ENCODE measurements at places on chromosomes 6 and 20. TPM values are rescaled to one million over a fixed set of nuclear protein-coding genes. Genes with fewer than 3 reads are reported as not detected.
A peak's percentile ranks its signal among the peaks of the same experiment; 100 is the strongest.

BMP6 gene
- 221 TPM for total RNA-seq

RSPH4A gene
- 0.18 TPM for total RNA-seq

TPBG gene
- 9.0 TPM for total RNA-seq

ADGRB3 gene
- not detected for total RNA-seq

OLIG3 gene
- total RNA-seq: not detected

CRNKL1 gene
- 20.6 TPM for total RNA-seq

FANCE gene
- 12.7 TPM for total RNA-seq

FAM83C gene
- total RNA-seq: not detected

GMPR gene
- total RNA-seq: 36.3 TPM

TMEM200A gene
- total RNA-seq: 0.74 TPM

GRCh38 chr6:89081129-89081422 lies 525 bp downstream of the PNRC1 start:
- DNase-seq: no peak

DNA sequence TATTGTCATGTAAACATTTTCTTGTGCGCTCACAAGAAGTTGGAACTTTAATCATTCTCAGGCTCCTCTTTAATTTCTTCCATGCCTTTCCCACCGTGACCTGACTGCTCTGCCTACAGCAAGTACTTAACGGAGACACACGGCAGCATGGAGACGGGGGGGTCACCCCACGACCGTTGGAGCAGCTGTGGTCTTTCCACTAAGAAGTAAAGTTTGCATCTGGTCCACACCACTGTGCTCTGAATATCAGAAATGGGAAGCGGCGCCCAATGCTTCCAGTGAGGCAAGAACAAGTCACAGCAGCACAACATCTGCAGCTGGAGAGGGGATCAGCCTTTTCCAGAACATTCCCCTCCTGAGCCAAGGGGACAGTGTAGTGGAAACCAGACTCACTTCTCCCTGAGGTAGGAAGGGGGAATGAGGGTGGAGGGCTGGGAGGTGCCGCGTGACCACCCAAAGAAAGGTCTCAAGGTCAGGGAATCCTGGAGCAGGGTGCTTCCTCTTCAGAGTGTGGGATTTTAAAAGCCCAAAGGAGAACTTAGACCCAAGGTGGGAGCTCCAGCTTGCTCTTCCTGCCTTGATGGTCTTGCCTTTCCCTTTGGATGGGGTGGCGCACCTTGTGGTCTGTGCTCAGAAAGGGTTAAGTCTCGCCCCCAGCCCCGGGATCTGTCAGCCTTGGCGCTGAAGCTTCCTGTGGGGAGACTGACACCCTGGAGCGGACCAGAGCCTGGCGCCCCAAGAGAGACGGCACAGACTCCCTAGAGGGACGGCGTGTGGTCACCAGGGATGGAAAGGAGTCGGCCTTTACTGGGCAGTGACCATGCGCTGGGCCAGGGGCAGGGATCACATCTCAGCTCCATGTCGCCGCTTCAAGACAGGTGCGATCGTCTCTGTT lies 25.6 kb upstream of the SMOC2 start:
- no peak for DNase-seq

DNA sequence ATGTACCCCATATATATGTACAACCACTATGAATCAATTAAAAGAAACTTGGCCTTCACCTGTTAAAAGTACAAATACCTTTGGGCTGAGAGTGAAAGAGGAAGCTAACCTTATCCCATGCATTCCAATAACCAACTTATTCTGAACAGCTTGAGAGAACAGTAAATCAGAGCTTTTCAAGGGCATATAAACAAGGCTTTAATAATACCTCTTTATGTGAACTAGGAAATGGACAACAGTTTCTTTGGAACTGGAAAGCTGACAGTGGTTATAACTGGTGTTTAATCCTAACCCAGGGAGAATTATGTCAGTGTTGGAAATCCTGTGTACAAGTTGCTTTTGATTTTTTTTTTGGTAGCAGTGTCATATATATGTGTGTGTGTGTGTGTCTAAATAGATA lies 170.5 kb downstream of the TFAP2B start:
- DNase-seq: no peak

GRCh38 chr6:146441907-146442306 lies 101.7 kb upstream of the RAB32 start:
- DNase-seq: no peak

DNA sequence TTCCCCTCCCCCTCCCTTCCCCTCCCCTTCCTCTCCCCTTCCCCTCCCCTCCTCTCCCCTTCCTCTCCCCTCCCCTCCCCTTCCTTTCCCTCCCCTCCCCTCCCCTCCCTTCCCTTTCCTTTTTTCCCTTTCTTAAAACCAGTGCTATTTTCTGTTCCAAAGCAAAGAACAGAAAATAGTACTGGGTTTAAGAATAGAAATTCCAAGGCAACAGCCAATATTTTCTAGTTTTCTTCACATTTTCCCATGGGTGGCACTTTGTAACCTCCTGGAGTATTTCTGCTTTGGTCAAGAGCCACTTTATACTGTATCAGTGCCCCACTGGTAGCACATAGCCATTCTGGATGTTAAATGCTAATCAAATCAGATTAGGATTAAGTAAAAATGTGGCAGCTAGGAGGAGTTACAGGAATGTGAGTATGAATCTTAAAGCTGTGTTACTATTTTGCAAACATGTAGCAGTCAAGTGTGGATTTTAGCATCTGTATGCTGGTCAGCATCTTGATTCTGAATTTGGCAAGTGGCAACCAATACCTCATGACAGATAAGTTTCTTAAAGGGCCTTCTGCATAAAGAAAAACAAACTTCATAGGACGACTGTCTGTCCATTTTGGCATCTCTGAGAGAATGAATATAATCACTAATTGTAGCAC lies 126.4 kb downstream of the CEP57L1 start:
- DNase-seq: no peak

GRCh38 chr20:37282556-37282955 lies 6.9 kb upstream of the MANBAL start:
- DNase-seq: no peak

DNA sequence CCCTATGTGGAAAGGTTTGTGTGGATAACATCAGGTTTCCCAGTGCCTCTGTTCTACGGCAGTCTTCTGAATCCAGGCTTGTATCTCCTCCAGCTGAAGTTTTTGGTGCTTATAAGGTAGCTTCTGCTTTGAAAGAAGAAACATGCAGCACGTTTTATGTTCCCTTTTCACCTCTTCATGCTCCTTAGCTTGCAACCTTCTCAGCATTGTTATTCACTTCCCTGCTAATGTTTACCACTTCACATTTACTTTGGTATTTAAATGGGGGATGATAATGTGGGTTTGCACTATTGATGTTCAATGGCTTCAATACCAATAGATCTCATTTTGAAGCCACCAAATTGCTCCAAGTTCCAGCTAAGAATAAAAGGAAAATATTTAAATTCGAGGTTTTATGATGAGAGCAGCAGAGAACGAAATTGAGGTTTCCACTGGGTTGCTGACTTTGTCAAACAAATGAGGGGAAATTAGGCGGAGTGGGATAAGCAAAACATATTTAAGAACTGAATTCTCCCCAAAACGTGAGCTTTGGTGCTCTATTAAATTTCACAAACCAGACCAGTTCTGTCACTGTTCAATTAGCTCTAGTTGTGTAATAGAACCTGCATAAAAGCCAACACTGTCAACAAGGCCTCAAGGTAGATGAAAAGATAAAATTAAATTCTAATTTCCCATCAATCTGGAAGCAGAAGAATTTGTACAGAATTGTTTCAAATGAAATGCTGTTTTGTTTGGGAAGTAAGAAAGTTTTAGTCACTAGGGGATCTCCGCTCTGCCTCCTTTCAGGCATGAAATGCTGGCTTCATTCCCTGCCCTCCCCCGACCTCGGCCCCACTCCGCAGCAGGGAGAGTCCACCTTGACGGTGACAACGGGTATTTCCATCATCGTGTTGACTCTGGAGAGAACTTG lies 1.4 kb downstream of the IL22RA2 start:
- no peak for DNase-seq

GRCh38 chr6:113564371-113565171 lies 292.6 kb upstream of the MARCKS start:
- peak; percentile 56 for DNase-seq

- no peak for DNase-seq
These were observed 1.1 kb downstream of the BPIFB6 start for GRCh38 chr20:33032555-33032954.

GRCh38 chr6:77074037-77074713 lies 389.1 kb downstream of the HTR1B start:
- no peak for DNase-seq

DNA sequence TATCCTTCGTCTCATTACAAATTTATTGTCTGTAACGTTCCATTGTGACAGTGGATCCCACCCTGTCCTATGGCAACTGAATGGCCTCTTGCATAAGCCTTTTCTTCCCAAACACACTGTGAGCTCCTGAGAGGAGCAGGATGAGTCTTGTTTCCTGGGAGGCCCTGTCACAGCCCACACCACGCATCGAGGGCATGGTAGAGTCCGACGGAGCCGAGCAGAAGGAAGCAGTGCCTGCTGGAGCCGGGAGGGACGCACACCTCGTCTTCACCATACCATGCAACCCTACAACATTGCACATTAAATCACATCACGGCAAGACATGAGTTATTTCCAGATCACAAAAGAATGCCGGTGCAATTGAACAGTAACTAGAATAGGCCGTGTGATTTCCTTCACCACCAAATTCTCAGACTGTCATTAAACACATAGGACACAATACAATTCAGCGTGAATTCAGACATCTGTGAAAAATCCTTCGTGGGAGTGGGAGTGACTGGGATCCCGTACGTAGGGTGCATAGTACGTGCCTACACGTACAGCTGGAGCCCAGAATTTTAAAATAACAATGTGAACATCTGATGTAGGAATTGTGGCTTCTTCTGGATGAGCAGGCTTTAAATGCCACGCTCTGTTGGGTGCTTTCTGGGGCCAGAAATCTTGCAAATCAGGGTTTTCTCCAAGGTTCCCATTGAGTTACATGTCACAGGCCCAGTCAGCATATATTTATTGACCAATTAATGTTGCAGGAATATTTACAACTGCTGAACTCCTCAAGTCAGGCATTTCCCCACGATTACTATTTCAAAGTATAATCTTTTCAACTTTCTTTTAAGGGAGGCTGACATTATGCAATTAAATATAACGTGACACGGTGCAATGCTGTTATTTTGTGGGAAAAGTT lies 201.8 kb downstream of the TTLL2 start:
- DNase-seq: no peak

DNA sequence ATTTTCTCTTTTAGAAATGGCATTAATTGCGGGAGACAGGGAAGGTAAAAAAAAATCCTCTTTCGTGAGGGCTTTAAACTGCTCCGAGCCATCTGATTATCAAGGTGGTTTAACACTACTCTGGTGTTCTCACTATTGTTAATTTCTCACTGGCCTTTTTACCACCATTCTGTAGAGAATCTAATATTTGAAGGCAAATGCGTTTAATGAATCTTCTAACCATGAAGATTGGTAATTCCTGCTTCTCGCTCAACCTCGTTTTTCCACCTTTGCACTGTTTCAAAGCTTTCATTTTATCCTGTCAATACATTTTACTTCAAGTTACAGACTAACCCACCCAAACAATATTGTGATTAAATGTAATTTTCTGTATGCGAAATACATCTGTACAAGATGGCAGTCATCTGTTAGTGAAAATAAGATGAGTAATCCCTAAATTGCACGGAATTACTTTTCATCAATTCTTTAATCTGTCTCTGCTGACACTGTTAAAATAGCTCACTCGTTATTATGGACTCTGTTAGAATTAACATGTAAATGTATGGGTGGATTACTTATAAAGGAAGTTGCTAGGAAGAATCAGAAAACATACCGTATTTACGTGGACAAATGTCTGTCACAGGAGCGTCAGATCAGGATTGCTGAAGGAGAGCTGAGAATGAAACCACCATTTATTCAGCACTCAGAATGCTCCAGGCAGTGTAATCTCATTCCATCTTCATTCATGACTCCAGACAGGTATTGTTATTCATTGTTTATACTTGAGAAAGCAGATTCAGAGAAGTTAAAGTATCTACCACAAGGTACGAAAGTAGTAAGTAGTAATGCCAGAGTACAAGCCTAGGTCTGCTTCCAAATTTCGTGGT lies 1.1 kb upstream of the LCA5 start:
- peak; percentile 32 for DNase-seq

DNA sequence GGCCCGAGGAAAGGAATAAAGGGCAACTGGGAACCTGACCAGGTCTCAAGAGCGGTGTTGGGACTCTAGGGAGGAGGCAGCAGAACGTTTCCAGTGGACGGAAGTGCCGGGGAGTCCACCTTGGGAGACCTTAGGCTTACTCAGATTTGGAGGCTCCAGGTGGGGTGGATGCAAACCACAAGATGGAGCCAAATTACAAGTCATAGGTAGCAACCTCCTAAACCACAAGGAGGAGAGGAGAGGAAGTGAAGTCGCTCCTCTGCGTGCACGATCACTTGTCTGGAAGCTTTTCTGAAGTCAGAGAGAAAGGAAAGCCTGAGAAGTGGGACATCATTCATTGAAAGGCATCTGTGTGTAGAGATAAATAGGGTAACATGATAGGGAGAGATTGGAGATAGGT lies 9.3 kb downstream of the HLA-DOA start:
- no peak for DNase-seq

DNA sequence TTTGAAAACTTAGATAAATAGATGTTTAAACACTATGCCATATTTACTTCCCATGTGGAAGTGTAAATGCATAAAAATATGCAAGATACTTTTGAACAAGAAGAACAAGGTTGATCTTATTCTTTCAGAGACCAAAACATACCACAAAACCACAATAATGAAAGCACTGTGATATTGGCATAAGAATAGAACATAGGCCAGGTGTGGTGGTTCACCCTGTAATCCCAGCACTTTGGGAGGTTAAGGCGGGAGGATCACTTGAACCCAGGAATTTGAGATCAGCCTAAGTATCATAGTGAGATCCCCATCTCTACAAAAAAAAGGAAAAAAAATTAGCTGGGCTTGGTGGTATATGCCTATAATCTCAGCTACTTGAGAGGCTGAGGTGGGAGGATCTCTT lies 66.5 kb downstream of the KCNS1 start:
- no peak for DNase-seq
